ENCODE measurements at places on chromosomes 3 and 15.

GRCh38 chr3:21259896-21260295, 491.1 kb downstream of the ZNF385D start:
- DNase-seq = no peak

- no peak for DNase-seq
Measured at GRCh38 chr3:156548902-156549301, 6.0 kb downstream of the SSR3 start.

DNA sequence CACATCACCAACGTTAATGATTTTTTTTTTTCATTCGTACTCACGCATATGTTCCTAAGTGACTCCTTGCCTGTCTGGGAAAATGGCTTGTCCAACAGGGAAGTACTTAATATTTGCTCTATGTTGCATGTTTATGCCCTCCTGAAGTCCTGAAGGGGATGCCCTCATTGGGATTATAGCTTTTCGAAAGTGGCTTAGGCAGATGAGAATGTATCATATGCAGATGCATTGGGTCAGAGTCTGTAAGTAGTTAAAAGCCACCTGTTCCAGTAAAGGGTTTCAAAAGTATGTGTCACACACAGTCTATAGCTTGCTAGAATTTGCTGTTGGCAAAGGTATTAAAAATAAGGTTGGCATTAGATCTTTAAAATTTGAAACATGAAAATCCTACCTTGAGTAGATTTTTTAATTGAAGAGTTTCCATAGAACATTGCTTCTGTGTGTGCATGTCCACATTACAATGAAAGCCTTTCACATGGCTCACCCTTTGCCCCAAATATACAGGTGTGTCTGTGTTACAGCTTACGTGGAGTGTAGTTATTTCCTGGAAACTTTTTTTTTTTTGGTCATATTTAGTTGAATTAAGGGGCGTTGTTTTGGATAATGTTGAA, 2.1 kb downstream of the ABHD17C start:
- no peak for DNase-seq

- no peak for DNase-seq
Measured at GRCh38 chr3:67898916-67899315, 244.5 kb upstream of the SUCLG2 start.
